T-helper 2 cell (primary cell): ENCODE measurements at places on chromosomes 6 and 20.

- no peak for DNase-seq
Observed at GRCh38 chr6:71211799-71212198, 76.8 kb upstream of the OGFRL1 start.

DNA sequence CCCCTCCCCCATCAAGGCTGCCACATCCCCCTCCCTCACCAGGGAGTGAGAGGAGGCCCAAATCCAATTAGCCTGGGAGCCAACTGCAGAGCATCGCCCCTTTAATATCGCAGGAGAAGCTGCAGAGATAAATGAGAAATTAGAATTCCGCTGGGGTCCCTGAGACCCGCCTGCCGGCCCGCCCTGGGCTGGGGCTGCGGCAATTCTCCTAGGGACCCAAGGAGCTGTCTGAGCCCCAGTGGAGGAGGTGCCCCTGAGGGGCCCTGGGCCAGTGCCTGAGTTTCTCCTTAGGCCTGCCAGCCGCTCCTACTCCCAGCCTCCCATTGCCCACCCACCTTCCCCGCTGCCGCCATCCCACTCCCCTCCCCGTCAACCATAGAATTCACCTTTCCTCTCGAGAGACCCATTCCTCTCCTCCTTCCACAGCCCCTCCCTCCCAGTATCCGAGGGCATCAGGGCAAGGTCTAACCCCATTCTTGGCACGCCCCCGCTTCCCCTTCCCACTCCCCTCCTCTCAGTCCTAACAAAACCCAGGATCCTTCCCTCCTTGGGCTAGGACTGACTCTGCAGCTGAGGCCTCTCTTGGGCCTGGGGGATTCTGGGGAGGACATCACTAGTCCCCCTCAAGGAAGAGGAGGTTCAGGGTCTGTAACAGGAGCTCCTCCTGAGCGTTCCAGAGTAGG is 20.0 kb upstream of the CDH22 start:
- DNase-seq: no peak

DNA sequence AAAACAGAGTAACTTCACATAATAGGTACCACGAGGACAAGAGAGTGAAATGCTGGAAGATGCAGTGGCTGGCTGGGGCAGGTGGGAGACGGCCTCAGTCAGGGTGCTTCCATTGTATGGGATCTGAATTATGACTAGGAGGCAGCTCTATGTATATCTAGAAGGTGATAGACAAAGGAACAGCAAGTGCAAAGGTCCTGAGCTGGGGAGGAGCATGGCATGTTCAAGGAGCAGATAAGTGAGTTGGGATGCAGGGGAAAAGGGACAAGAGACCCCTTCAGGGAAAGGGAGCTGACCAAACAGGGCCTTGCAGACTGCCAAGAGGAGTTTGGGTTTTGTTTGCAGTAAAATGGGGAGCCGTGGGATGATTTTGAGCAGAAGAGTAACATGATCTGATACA is 8.3 kb upstream of the SLC9A8 start:
- DNase-seq: no peak

- no peak for DNase-seq
Observed at GRCh38 chr6:129197154-129197553, 314.2 kb downstream of the LAMA2 start.

DNA sequence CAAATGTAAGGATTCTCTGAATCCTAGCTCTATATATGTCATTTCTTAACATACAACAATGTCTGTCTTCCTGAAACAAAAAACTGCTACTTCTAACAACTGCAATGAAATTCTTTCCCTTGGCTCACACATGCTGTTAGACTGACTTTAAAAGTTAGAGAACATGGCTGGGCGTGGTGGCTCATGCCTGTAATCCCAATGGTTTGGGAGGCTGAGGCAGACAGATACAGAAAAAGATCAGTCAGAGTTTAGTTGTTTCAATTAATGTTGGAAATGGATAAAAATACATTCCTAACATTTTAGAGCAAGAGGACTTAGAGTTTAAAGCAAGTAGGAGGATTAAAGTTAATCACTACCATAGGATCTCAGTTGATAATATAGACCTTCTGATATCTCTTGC is 28.7 kb upstream of the KIAA1586 start:
- DNase-seq: no peak
